ENCODE measurements at places on chromosomes 5 and 9. TPM values are rescaled to one million over a fixed set of nuclear protein-coding genes. Genes with fewer than 3 reads are reported as not detected.

The HRH2 gene
- 7.0 TPM for total RNA-seq

The OR2V2 gene
- not detected for total RNA-seq

The PRDM9 gene
- not detected for total RNA-seq

- peak overlapping the region; percentile 92 for H3K4me3 ChIP-seq
- H3K27me3 ChIP-seq, result no peaks in the 10 kb centered on the region
- peak; percentile 70 for DNase-seq
- no peaks in the 10 kb centered on the region for H3K36me3 ChIP-seq
Measured at GRCh38 chr5:36876965-36877666, 547 bp downstream of the NIPBL start.

DNA sequence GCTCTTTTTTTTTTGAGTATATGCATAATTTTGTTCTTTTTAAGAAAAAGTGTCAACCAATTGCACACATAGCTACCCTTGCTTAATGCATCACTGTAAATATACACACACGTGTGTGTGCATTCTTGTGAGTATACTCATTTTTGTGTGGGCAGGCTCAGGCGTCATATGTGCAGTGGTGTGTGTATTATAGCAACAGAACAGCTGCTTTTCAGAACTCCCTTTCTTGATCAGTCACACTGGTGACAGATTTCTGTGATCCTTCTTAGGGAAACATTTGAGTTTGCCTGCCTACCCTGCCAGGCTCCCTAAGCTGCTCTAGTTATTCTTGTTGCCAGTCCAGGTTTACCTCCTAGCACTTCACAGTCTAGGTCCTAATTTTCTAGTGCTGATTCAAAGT lies 287.0 kb upstream of the SEMA6A start:
- H3K27me3 ChIP-seq, result no peaks in the 10 kb centered on the region
- H3K4me3 ChIP-seq, result no peak overlapping the region
- no peak for DNase-seq
- H3K4me1 ChIP-seq, result no peaks in the 10 kb centered on the region

GRCh38 chr5:110853267-110853666 lies 114.5 kb downstream of the SLC25A46 start:
- no peak overlapping the region for H3K4me3 ChIP-seq
- no peak overlapping the region for H3K27ac ChIP-seq
- no peak for DNase-seq

DNA sequence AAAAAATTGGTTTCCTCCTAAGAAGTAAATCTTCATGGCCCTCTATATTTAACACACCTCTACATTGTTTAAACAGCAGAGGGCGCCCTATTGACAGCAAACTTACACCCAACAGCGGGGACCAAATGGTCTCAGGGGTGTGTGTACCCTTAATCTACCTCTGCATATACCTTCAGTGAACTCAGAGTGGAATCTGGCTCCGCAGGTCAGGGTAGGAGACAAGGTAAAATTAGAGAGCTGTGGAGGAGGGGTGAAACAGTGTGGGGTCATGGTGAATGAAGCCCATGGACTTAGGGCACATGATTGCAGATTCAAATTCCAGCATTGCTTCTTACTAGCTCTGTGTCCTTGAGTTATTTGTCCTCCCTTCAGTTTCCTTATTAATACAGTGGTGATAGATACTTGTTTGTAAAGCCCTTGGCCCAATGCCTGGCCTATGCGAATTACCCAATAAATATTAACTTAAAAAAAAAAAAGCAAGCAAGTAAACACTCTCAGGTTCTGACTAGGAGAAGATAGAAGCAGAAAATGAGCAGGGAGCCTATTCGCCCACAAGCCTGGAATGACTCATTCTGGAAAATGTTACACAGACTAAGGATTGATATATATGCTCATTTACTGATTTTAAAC lies 122.9 kb downstream of the CAVIN4 start:
- no peak overlapping the region for H3K4me3 ChIP-seq
- H3K36me3 ChIP-seq, result no peaks in the 10 kb centered on the region
- DNase-seq, result no peak
- no peaks in the 10 kb centered on the region for H3K4me1 ChIP-seq

All from CD4-positive, CD25-positive, alpha-beta regulatory T cell (primary cell).